ENCODE measurements at places on chromosomes 6 and 20.

DNA sequence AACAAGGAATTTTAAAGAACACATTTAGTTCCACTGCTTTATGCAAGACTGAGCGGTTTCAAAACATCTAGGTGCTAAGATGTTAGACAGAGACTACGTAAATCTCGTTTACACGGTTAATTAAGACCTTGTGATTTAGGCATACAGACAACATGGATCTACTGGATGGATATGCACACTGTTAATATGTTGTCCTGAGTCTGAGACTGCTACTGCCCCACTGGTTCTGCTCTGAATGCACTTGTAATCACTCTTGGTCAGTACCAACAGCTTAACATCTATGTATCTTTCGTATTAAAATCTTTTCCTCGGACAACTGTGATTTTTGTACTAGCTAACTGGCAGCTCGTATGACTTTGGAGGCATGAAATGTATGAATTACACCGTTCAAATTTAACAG is 3.1 kb downstream of the MAN1A1 start:
- no peak for DNase-seq

DNA sequence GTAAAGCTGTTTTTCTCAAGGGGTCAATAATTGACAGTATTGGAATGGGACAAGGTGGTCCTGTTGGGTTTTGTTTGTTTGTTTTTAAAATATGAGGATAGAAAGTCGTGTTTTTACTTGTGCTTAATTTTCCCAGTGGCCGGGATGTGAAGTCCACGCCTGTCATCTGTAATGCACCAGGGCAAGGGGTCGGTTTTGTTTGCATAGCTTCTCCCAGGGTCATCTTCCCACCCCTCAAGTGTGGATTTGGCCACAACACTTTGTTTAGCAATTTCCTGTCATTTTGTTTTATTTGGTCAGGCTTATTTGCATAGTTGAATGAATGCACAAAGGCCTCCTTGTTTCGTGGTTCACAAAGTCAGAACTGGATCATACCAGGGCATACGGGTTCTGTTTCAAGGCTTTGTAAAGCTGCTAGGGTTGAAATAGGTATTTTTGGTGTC is 29.8 kb downstream of the SYNJ2 start:
- DNase-seq: no peak

DNA sequence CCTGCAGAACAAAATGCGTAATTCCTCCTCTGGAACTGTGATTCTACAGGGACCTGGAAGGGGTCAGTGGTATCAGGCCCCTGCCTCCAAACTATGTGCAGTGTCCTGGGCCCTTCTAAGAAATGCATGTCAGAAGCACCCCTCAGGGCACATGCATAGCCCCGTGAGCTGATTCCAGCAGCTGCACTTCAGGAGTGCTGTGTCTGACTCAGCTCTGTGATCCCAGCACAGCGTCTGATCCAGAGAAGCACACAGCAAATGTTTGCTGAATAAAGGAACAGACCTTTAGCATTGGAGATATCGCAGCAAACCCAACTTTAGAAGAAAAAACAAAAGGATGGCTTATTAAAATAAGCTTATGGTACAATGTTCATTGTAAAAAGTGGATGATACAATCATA is 15.8 kb upstream of the MAFB start:
- no peak for DNase-seq

- no peak for DNase-seq
Observed at GRCh38 chr6:37906121-37906520, 86.6 kb downstream of the ZFAND3 start.

DNA sequence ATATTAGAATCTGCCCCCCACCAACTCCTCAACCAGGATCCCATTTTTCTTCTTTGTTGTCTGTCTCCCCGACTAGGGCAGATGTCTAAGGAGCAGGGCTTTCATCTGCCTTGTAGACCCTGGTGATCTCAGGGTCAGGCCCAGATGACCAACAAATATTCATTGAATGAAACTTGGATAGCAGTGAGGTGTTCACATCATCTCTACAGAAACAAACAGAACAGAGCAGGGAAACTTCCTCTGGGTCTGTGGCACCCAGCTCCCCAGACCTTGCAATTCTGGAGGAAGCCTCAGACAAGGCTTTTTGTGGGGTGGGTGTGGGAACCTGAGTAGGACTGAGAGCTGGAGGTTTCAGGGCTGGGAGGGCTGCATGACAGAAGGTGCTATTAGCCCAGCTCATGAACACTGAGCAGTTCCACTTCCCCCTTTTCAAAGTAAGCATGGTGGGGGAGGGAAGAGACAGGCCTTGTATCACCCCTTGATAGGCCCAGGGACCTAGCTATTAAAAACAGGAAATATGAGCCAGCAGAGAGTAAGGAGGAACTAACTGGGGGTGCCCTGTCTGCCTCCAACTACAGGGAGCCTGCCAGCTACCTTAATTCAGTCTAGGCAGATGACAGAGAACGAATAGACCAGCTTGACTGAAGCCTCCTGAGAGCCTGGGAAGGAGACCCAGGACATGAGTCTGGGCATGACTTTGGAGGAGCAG is 37.3 kb upstream of the TOP1 start:
- no peak for DNase-seq
